ENCODE measurements at places on chromosomes 5 and 9.
A peak's percentile ranks its signal among the peaks of the same experiment; 100 is the strongest.

DNA sequence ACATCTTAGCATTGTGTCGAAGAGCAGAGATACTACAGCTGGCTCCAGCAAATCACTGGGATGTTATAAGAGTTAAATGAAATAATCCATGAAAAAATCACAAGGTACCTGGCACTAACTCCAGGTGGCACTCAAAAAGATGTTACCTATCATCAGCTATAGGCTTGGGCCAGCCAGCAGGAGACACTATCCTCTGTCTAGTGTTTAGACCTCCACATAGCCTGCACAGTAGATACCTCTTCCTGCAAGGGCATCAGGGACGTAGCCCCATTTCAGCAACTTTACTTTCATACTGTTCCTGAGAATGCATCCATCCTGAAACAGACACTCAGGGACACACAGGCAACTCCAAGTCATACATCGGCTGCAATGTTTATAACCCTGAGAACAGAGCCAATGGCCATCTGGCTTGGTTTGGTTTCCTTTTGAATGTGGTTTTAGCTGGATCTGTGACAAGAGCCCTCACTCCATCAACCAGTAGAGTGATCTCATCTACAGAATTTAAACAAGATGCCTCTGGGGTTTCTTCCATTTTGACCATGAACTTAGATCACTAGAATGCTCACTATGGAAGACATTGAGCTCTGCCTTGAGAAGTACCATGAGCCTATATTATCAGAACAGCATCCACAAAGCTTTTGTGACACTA is 69.9 kb downstream of the TLE1 start:
- DNase-seq, result no peak

GRCh38 chr5:166257661-166258060 is 2033.8 kb upstream of the WWC1 start:
- no peak for DNase-seq

DNA sequence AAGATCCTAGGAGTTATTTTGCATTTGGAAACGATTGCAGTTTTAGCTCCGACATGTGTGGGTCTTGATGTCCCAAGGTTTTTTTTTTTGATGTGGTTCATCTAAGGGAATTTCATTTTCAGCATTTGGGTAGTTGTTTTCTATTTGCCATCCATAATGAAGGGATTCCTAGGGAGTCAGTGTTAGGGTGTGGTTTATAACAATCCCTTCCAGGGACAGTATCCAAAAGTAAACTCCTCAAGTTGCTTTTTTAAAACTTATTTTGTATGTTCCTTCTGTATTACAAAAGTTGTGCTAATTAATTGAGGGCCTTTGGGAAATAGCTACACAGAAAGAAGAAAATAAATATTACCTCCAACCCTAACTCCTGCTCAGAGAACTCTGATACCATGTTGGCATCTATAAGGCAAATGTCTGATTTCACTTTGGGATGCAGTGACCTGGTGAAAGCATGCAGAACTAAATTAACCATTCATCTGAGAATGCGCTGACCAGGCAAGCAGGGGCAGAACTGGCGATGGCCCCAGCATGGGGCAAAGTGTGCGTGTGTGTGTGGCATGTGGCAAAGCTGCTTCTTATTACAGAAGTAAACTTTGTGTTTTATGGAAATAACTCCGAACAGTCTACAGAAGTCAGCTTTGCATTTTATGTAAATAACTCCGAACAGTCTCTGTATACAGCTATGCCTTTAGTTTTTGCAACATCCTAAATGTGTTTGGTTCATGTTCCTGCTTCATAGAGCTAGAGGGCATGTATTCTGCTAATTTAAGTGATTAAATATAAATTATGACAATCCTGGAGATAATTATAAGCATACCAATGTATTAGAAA is 237.2 kb downstream of the TRPM3 start:
- DNase-seq, result no peak

GRCh38 chr5:128674837-128675446 is 136.9 kb upstream of the FBN2 start:
- peak; percentile 14 for DNase-seq

DNA sequence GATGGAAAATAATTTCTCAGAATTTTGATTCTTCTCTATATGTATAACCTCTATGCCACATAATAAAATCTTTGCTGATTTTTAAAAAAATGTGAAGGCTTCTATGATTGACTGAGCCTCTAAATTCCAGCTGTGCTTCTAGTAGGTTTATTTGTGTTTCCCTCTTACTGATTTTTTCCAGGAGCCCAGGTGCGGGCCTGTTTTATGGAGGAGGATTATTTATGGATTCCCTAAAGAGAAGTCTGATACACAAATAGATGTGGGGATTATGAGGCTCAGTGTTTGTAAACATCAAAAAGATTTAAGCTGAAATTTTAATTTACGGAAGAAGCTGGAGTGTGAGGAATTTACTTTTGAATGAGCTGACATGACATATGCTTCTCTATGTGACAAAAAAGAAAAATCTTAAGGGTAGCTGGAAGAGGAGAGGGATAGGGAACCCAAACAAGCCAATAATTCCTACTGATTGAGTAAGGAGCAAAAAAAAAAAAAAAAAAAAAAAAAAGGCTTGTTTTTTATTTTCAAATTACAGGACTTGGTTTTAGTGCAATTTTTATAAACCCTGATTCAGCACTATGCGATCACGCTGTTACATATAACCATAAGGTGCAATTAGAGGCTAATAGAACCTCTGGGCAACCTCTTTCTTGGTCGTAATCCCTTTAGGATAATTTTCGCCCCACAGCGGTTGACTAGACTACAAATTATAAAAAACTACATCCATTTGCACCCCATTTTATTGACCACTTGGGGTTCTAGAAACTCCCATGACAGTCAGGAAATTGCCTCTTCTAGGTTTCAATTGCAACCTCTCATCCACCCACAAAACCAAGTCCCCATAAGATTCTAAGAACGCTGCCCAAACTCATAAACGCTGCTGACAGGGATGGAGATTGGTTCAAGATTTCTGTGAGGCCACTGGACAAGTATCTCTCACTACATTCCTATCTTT is 44.4 kb upstream of the RAI14 start:
- no peak for DNase-seq

GRCh38 chr5:129377504-129377903 is 82.6 kb upstream of the ADAMTS19 start:
- DNase-seq, result no peak

GRCh38 chr5:7015586-7016256 is 302.5 kb downstream of the TENT4A start:
- no peak for DNase-seq

- peak; percentile 82 for DNase-seq
Measured at GRCh38 chr5:154937718-154938466, at the start of gene GEMIN5. Gene GEMIN5, minus strand, starts transcription at chr5:154938211. Its CDS starts 78 bp downstream, at chr5:154938133.

DNA sequence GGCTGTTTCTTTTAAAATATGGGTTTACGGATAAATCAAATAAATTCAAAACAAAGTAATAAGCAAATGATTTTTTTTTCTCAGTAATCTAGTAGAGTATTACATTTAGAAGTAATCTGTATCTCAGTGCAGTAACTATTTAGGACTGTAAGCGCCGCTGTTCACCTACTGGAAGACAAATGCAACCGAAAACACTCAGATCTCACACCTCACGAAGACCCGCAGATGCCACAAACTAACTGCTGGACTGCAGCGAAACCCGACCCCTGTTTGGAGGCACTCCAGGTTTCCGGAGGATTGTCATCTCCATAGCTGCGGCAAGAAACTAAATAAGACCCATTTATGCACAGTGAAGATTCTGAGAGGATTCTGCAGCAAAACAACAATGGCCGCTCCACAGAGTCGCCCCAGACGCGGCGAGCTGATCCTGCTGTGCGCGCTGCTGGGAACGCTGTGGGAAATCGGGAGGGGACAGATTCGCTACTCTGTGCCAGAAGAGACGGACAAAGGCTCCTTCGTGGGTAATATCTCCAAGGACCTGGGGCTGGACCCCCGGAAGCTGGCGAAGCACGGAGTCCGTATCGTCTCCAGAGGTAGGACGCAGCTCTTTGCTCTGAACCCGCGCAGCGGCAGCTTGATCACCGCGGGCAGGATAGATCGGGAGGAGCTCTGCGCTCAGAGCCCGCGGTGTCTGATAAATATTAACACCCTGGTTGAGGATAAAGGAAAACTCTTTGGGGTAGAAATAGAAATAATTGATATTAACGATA is at the start of gene PCDHGA8:
PCDHGA8 (plus strand) TSS at position 205 of the 770 bp plus-strand sequence; CDS start at position 386, 181 bp downstream.
- DNase-seq, result no peak

- DNase-seq, result no peak
Measured at GRCh38 chr5:63524281-63524680, 438.0 kb downstream of the HTR1A start.

DNA sequence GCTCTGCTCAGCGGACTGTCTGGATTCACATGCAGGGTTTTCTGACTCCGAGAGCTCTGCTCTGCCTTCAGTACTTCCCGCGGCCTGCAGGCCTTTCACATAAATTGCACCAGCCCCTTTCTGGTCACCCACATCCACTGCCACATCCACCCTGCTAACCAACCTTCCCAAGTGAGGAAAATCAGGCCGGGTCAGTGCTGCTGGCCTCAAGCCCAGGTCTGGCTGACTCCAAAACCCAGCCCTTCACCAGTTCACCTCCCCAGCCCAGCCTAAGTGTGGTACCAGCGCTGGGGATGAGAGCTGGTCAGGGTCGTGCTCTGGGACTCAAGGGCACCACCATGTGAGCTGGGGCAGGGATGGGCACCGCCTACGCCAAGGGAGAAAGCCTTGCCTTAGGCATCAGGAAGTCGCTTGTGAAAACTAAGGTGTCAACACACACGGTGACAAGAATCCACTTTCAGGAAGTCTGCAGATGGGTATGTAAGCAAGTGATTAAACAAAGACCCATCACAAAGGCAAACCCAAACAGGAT is 12.3 kb downstream of the LMAN2 start:
- no peak for DNase-seq

DNA sequence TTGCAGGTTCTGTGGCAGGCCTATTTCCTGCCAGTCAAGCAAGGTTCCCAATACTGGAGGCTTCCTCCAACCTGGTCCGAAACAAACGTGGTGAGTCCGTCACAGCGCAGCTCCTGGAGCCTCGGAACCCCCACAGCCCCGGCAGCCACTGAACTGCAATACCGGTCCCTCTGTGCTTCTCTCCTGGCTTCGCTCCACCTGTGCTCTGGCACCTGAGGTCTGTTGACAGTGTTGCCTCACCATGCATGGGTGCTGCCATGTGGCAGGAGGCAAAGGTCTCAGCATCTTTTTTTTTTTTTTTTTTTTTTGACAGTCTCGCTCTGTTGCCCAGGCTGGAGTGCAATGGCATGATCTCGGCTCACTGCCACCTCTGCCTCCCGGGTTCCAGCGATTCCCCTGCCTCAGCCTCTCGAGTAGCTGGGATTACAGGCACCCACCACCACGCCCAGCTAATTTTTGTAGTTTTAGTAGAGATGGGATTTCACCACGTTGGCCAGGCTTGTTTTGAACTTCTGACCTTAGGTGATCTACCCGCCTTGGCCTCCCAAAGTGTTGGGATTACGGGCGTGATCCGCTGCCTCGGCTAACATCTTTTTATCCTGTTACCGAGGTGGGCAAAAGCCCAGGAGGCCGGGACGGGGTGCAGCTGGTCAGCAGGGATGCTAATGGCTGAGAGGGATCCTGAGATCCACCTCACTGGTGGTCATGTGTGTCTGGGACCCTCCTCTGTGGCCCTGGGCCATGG is 57.1 kb upstream of the RNU6ATAC start:
- DNase-seq, result peak; percentile 86

Measured in thyroid gland (tissue), 4 donors.